T1000 (cell line): ENCODE measurements at places on chromosomes 7 and 10.

DNA sequence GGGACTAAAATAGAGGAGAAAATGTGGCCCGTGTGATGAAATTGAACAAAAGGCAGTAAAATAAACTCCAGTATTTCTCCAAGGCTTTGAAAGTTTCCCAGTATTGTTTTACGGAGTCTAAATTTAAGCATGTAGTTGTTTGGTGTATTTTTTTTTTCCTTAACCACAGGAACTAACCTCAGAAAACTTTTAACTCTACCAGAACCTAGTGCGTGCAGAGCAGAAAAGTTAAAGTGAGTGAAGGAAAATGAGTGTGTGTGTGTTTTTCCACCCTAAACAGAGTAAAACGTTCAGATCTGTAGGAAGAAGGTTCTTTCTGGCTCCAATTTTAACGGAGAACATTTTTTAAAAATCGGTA, 812 bp downstream of the PROSER2 start:
- DNase-seq = no peak

GRCh38 chr7:66047426-66047825, 28.2 kb upstream of the ASL start:
- DNase-seq = peak; percentile 73

GRCh38 chr7:11447106-11447505, 384.9 kb downstream of the THSD7A start:
- no peak for DNase-seq

- DNase-seq = no peak
These were observed 70.2 kb upstream of the TMEM140 start for GRCh38 chr7:135077642-135078041.

GRCh38 chr10:11255796-11256444, 238.2 kb downstream of the CELF2 start:
- no peak for DNase-seq

DNA sequence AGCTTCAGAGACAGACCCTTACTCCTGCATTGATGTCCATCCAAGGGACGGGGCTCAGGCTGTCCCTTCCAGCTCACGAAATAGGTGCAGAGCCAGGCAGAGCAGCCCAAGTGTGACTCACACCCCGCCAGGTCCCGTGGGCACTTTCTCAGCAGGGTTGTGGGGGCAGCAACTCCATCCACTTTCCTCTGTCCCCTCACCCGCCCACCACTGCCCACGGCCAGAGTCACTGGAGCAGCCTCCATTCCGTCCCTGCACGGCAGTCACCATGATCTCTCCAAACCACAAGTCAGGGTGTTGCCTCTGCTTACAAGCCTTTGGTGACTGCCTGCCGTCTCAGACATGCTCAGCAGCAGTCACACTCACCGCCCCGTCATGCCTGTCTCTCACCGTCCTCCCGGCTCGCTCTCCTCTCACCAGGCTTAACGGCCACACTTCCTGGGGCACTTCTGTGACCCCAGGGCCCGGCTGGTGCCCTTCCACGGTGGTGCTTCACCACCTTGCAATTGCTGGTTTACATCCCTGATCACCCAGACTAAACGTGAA, 39.3 kb downstream of the CALML3 start:
- DNase-seq = peak; percentile 15

- no peak for DNase-seq
These were observed 172.6 kb downstream of the TPST1 start for GRCh38 chr7:66377714-66378113.

DNA sequence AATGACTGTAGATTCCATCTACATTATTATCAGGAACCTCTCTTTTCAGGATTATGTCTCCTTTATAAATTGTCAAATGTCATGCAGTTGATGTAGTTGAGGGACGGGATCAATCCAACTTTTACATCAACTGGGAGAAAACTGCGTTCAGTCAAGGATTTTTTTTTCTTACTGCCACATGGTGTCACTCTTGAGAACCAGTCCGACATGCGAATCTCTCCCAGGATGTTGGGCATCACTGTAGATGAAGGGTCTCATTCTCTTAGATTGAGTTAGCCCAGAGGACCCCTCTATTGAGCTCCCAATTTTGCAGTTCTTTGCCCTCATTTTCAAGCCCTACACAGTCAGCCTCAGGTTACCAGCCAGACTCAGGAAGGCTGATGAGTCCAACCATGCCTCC, 120.3 kb upstream of the PTPRZ1 start:
- DNase-seq = no peak

GRCh38 chr7:26061678-26062603, 90.1 kb upstream of the NFE2L3 start:
- DNase-seq = no peak

GRCh38 chr7:124426621-124427020, 339.0 kb downstream of the GPR37 start:
- DNase-seq = no peak
